Muscle of back (tissue), 13 donors: ENCODE measurements at places on chromosomes 3 and 15.
A peak's percentile ranks its signal among the peaks of the same experiment; 100 is the strongest.

- peak; percentile 39 for DNase-seq
These were observed 59.6 kb downstream of the ESYT3 start for GRCh38 chr3:138493804-138494606.

- DNase-seq: no peak
These were observed 218.2 kb downstream of the P3H2 start for GRCh38 chr3:189902230-189903186.

- DNase-seq: peak; percentile 14
These were observed 431.6 kb upstream of the RASGRP1 start for GRCh38 chr15:38996111-38996631.

DNA sequence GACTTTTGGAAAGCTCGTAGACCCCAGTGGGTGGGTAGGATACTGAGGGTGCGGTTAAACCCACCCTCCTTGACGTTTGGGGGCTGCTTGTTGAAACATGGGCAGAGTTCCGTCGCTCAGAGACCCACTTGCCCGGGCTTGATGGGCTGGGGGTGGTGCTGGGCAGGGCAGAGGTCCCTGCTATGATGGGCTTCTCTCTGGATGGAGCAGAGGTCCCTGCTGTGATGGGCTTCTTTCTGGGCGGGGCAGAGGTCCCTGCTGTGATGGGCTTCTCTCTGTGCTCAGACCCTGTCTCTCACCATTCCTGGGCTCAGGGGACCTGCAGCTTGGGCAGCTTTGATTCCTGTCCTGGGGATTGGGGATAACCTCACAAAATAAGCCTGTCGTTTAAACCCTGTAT is 45.2 kb downstream of the FBLN2 start:
- no peak for DNase-seq

DNA sequence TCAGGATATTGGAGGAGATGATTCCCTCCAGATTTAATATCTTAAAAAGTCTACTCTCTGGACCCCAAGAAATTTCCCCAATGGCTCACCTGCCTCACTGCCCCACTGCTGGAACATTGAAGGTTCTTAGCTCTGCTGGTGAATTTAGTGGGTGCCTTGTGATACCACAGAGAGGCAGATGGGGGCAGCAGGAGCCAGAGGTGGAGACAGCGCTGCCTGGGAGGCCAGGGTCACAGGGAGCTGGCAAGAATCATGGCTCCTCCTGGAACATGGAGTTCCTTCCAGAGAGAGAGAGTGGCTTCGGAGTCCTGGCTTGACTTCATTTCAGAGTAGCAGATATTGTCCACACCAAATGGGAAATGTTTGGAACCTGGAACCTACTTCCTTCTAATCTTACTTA is 263.5 kb upstream of the CFAP20DC start:
- DNase-seq: no peak

GRCh38 chr3:111937871-111938270 is 41.0 kb upstream of the ABHD10 start:
- DNase-seq: no peak

- DNase-seq: no peak
These were observed 215.2 kb upstream of the BCHE start for GRCh38 chr3:166052440-166052839.

DNA sequence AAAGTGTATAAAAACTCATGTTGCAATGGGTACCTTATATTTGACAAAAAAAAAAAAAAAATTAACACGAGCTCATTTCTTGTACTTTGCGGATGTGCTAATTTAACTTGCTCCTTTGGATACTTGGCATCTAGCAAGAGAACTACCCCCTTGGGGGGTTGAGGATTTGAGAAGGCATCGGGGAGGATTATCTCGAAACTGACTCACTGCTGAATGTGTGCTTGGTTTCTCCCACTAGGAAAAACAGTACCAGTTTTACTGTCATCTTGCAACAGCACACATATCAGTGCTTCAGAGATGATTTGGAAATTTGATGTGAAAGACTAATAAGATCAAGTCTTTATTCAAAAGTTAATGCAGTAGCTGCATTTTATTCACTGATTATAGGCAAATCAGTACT is 891 bp downstream of the EXOG start:
- DNase-seq: no peak

DNA sequence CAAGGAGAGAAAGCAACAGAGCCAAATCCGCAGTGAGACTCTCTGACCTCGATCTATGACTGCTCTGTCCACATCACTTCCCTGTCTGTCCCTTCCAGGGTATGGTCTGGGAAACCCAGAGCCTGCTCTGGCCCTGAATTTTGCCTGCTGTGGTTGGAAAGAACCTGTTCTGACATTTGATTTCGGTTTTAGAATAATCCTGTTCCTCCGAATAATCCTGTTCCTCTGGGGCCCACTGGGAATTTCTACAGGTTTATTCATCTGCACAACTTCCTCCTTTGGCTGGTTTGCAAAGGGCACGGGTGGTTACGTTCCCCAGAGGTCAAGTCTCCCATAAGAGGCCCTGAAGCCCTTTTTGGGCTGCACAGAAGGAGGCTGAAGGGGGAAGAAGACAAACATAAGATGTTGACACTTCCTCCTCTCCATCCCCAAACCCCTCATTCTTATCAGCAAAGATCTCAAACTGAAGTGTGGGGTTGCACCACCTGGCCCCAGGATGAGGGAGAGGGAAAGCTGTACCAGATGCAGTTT is 10.6 kb downstream of the LAMP3 start:
- DNase-seq: no peak

DNA sequence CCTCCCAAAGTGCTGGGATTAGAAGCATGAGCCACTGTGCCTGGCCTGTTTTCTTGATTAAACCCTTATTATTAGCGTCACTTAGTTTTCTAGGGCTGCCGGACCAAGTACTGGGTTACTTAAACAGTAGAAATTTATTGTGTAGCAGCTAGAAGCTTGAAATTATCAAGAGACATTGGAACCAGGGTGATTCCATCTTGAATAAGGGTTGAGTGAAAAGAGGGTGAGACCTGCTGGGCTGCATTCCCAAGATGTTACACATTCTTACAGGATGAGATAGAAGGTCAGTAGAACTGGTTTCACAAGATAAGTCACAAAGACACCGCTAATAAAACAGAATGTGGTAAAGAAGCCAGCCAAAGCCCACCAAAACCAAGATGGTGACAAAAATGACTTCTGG is 18.6 kb upstream of the FSTL1 start:
- no peak for DNase-seq

GRCh38 chr3:74268753-74269152 is 345.7 kb downstream of the CNTN3 start:
- DNase-seq: no peak

DNA sequence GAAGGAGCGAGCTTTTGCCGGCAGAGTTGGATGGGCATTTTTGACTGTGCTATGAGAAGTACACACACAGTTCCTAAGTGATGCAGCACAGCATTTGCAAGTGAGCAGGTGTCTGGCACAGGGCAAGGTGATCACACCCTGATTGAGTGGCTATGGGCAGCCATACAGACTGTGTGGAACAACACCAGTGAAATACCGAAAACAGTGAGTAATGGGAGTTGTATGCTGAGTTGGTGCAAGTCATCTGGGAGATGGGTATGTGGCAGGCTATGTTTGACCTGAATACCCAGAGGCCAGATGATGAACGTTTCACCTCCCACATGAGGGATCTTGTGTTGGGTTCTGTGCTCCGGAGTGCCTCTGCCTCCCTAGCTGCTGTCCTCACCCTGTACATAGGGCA is 53.5 kb upstream of the TIPARP start:
- no peak for DNase-seq

DNA sequence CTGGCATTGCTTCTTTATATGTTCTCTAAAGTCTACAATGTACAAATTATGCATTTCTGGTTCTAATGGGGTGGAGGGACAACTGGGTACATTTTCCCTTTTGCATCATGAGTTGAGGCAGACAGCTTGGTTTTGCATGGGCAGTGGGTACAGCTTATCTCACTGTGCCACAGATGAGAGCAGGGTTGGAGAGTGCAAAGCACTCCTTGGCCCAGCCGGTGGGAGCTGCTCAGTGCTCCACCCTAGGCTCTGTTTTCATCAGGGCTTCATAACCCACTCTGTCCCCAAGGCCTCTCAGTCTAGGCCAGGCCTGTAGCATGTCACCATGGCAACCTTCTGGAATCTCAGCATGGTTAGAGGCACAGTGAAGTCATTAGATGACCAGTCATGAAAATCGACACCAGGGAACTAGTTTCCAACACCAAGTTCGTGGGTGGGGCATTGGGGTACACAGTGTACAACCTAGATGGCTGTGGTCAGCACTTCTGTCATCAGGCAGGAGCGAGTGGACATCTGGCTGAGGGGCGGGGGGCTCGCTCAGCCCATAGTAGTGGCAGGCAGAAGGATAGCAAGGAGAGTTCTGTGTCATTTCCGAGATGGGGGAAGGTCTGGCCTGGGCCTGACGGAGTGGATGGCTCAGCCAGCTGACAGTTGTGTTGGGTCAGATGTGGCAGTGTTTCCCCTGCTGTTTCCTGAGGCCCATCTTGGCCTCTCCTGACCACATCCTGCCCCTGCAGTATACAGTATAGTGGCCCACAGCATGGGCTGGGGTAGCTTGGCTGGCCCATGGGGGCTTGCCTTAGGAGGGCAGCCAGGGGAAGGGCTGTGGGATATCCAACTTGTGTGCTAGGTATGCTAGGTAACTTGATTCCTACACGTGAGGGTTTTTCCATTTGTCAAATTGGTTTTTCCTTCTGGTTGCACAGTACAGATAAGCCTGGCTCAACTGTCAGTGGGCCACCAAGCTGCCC is 75.7 kb upstream of the PRR23C start:
- DNase-seq: peak; percentile 10

DNA sequence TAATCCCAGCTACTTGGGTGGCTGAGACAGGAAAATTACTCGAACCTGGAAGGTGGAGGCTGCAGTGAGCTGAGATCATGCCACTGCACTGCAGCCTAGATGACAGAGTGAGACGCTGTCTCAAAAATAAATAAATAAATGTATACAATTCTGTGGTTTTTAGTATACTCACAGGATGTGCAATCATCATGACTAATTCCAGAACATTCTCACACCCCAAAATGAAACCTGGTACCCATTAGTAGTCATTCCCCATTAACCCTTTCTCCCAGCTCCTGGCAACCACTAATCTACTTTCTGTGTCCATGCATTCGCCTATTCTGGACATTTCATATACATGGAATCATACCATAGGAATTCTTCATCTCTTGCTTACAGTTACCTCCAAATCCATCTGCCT is 44.5 kb downstream of the LRRFIP2 start:
- peak; percentile 82 for DNase-seq

DNA sequence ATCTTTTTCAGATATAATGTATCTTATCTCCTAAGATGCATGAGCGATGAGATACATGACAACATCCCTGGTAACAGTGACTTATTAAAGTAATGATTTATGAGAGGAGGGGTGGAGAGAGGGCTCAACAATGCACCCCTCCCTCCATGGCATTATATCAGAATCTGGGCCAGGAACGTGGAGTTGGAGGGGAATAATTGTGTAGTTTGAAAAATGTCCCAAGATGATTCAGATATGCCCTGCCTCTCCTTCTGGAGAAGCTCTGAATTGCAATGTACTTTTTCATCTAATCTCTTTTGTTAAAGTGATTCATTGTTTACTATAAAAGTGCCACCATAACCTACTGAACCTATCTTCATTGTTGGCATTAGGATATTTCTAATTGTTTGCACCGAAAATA is 86.5 kb downstream of the FRMD4B start:
- DNase-seq: no peak

DNA sequence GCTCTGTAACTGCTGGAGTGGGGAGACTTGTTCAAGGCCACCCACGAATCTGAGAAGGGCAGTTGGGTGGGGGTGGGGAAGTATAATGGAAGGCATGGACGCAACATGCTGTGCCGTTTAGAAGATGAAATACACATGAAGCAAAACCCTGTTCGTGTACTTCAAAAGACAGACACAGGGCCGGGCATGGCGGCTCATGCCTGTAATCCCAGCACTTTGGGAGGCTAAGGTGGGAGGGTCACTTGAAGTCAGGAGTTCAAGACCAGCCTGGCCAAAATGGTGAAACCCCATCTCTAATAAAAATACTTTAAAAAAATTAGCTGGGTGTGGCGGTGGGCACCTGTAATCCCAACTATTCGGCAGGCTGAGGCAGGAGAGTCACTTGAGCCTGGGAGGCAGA is 36.9 kb upstream of the SFMBT1 start:
- DNase-seq: no peak

DNA sequence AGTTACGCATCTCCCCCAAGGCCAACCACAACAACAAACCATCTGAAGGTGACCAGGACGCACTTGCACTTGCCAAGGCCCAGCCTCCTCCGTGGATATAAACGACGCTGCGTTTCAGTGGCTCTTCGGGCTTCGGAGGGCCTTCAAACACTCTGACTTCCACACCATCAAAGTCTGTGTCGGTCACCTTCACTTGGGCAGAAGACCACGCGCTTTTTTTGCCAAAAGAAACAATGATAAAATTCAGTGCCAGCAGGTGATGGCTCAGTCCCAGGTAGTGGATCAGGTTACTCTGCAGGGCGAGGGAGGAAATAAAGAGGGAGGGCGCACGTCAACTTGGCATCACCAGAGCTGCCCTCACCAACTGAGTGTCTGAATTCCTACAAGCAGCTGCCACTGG is 63.0 kb downstream of the NCEH1 start:
- DNase-seq: no peak
